CD4-positive, alpha-beta T cell (primary cell): ENCODE measurements at places on chromosomes 3 and 15.

DNA sequence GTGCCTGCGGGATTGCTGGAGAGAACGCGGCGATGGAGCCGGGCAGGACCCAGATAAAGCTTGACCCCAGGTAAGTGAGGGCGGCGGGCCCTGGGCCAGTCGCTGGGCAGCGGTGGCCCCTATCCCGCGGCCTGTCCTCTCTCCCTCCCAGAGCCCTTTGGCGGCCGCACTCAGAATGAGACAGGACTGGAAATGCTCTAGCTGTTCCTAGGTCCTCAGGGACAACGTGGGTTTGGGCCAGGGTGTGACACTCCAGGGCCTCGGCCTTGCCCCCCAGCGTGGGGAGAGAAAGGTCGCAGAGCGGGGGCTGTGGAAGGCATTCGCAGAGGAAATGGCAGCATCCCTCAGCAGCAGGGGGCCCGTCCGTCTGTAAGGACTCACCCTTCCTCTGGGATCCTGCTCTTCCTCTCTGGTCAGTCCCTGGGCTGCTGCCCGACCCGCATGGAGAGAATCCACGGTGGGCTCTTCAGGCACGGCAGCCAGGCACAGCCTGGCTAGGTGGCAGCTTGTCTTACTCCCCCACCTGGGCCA is 412 bp downstream of the SLC51A start:
- no peak overlapping the region for H3K4me3 ChIP-seq
- H3K36me3 ChIP-seq: no peaks in the 10 kb centered on the region
- no peaks in the 10 kb centered on the region for H3K27me3 ChIP-seq
- DNase-seq: no peak

DNA sequence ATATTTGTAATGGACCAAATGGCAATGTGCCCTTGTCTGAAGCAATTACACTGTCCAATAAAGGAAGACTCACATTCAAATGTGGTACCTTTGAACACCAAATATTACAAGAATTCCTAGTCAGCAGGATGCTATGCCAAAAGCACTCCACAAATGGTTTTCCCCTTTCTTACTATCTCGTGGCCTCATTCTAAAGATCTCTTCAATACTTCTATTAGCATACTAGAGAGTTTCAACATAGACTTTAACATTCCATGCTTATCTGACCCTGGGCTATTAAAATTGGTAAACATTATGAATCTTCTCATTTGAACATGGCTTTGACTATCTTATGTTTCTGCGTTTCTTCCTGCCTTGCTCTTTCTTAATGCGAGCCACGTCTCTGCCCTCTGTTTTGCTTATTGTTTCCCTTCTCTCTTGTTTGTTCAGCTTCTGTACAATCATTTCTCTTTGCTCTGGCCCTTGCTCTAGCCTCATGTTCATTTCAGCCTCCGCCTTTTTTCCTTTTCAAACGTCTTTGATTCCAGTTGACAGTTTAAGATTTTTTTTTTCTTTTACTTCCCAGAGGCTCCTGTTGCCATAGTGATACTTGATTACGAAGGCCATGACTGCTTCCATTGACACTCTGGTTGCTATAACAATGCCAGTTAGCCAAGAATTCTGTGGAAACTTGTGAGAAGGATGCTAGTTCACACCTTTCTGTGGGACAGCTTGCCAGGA is 49.5 kb upstream of the SLC9A9 start:
- H3K4me3 ChIP-seq: no peak overlapping the region
- no peaks in the 10 kb centered on the region for H3K36me3 ChIP-seq
- no peak for DNase-seq
- H3K27me3 ChIP-seq: no peaks in the 10 kb centered on the region

DNA sequence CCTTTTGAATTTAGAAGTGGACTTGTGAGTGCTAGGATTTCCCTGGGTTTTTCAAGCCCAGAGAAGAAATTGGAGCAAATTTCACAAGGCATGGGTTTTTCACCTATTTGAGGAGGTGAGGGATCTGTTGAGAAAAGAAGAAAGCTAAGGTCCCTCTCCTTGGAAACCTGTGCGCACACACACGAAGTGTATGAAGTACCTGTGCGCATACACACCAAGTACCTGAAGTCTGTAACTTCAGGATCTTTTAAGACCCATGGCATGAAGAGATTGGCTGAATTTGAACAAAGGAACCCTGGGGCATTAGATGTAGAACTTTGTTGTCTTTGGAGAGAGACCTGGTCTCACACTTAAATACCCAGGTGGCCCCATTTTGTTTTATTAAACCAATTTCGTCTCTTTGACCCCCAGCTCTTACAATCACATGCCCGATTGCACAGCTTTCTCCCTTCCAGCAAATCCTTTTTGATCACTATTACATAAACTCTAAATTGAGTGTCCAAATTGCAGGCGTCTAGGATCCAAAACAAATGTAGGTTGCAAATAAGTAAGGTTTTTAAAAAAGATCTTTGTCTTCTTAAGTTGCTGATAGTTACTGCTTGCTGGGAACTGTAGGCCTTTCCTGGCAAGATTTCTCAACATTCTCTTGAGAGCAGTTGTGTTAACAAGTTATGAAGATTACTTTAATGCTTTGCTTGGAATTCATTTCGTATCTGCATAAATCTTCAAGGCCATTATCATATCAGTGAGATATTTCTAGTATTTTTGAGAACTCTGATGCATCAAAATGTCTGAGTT is 64.3 kb downstream of the CMTM8 start:
- H3K36me3 ChIP-seq: no peaks in the 10 kb centered on the region
- no peak overlapping the region for H3K4me3 ChIP-seq
- H3K27me3 ChIP-seq: no peaks in the 10 kb centered on the region
- peaks cover 42% of the 10 kb centered on the region for H3K4me1 ChIP-seq
- peak overlapping the region; percentile 71 for H3K27ac ChIP-seq
- DNase-seq: no peak

DNA sequence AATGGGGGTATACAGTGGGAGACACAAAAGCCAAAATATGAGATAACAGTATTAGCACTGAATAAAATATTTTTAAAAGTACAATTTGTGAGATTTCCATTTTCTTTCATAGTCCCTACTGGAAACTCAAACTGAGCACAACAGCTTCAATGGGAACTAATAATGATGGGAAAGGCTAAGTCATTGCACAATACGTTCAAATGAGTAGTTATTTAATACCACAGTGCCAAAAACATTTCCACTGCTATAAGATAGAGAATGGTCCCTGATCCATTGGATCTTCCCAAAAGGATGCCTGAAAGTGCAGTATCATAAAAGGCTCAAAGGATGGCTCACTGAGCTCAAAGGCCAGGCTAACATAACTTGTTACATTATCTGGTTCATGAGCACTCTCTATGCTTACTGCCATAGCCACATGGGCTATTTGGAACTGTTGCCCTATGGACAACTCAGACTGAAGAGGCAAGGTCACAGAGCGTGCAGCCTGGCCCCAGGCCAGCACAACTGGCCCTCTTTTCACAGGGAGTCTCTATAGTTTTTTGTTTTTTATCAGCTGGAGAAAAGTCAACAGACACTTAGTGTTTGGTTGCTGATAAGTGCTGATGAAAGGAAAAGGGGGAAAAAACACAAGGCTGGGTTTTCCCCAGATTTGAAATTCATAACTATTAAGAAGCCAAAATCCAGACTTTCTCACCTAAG is 54.1 kb upstream of the PPIB start:
- no peak overlapping the region for H3K27ac ChIP-seq
- H3K36me3 ChIP-seq: peaks cover 24% of the 10 kb centered on the region
- no peaks in the 10 kb centered on the region for H3K4me1 ChIP-seq
- H3K4me3 ChIP-seq: no peak overlapping the region

GRCh38 chr15:33852570-33852969 is 115.7 kb upstream of the CHRM5 start:
- DNase-seq: no peak
- no peaks in the 10 kb centered on the region for H3K36me3 ChIP-seq
- H3K4me1 ChIP-seq: no peaks in the 10 kb centered on the region

- no peaks in the 10 kb centered on the region for H3K27me3 ChIP-seq
- no peak overlapping the region for H3K27ac ChIP-seq
- H3K4me3 ChIP-seq: no peak overlapping the region
- peaks cover 2% of the 10 kb centered on the region for H3K4me1 ChIP-seq
- no peaks in the 10 kb centered on the region for H3K36me3 ChIP-seq
These were observed 7.8 kb upstream of the ZNF710 start for GRCh38 chr15:89993349-89993748.

- H3K4me1 ChIP-seq: peaks cover 15% of the 10 kb centered on the region
- no peak overlapping the region for H3K27ac ChIP-seq
- H3K4me3 ChIP-seq: no peak overlapping the region
- DNase-seq: no peak
These were observed 25.1 kb upstream of the CDCP1 start for GRCh38 chr3:45171283-45171682.

DNA sequence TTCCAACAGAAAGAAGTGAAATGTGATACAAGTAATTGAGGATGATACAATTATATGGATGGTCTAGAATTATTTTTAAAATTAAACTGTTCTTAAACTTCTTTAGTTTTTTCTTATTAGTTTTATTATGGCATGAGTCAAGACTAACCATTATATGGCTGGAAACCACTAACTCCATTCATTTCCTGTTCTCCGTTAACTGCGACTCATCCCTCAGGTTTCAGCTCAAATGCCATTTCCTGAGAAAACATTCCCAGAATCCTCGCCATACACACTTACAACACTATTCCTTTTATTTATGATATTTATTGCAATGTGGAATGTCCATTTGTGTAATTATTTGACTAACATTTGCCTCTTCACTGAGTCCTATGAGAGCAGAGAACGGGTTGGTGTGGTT is 394.1 kb downstream of the SOX2 start:
- H3K27ac ChIP-seq: no peak overlapping the region
- H3K36me3 ChIP-seq: no peaks in the 10 kb centered on the region
- H3K27me3 ChIP-seq: no peaks in the 10 kb centered on the region
- no peak for DNase-seq

DNA sequence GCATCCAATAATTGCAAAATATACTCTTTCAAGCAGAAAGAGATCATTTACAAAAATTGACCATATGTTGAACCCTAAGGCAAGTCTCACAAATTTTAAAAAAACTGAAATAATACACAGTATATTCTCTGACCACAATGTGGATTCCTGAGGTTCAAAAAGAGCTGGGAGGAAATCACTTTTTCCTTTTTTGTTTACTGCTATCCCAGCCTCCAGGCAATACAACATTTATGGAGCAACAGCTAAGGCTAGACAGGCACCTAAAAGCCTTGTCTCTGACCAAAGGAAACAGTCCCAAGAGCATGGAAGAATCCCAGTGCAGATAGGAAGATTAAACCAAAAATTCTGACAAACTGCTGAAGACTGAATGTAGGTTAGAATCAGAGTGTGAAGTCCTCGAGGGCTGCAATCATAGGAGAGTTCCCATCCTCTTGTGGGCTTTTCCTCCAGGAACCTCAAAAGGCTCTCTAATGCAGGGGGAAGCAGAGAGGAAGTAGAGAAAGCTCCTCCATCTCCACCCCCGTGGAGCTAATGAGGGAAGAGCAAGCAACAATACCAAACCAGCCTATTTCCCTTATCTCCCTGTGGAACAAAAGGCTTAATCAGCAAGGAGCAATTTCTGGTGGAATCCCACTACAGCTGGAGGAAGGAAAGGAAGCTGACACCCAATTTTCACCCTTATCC is 57.0 kb downstream of the TMCC1 start:
- H3K27ac ChIP-seq: no peak overlapping the region
- H3K27me3 ChIP-seq: no peaks in the 10 kb centered on the region
- no peak for DNase-seq

GRCh38 chr3:172040981-172041963 is 1.9 kb downstream of the FNDC3B start:
- peaks cover 23% of the 10 kb centered on the region for H3K4me1 ChIP-seq
- no peaks in the 10 kb centered on the region for H3K27me3 ChIP-seq
- H3K36me3 ChIP-seq: no peaks in the 10 kb centered on the region
- H3K27ac ChIP-seq: no peak overlapping the region
- DNase-seq: no peak

- H3K27ac ChIP-seq: no peak overlapping the region
- H3K4me3 ChIP-seq: peak overlapping the region; percentile 85
- no peaks in the 10 kb centered on the region for H3K36me3 ChIP-seq
These were observed 843 bp downstream of the GLCE start for GRCh38 chr15:69161079-69161877.

- no peaks in the 10 kb centered on the region for H3K4me1 ChIP-seq
- no peak overlapping the region for H3K4me3 ChIP-seq
- H3K36me3 ChIP-seq: no peaks in the 10 kb centered on the region
- H3K27ac ChIP-seq: no peak overlapping the region
- H3K27me3 ChIP-seq: no peaks in the 10 kb centered on the region
- DNase-seq: no peak
These were observed 9.8 kb upstream of the PLAAT1 start for GRCh38 chr3:193231201-193231600.

- H3K27me3 ChIP-seq: no peaks in the 10 kb centered on the region
- H3K27ac ChIP-seq: no peak overlapping the region
- H3K36me3 ChIP-seq: no peaks in the 10 kb centered on the region
- no peaks in the 10 kb centered on the region for H3K4me1 ChIP-seq
- no peak overlapping the region for H3K4me3 ChIP-seq
- no peak for DNase-seq
These were observed 192.7 kb upstream of the SLC2A2 start for GRCh38 chr3:171219258-171219657.

DNA sequence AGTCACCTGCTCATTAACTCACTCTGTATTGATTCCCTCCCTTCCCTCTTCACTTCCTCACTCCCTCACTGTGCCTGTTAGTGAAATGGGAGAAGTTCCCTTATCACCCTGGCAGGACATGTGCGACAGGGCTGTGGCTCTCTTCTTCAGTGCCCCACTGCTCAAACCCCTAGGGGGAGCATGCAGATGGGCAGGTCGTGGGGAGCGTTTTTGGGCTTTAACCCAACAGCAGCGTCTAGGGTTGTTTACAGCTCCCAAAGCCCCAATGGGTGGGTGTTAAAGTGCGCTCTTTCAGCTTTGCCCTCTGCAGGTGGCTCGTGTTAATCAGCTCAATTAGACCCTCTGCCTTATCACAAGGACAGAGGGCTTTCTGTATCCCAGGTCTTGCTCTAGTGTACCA is 447.8 kb upstream of the PROK2 start:
- H3K36me3 ChIP-seq: no peaks in the 10 kb centered on the region
- H3K27me3 ChIP-seq: no peaks in the 10 kb centered on the region
- DNase-seq: no peak
- no peaks in the 10 kb centered on the region for H3K4me1 ChIP-seq
- H3K4me3 ChIP-seq: no peak overlapping the region

DNA sequence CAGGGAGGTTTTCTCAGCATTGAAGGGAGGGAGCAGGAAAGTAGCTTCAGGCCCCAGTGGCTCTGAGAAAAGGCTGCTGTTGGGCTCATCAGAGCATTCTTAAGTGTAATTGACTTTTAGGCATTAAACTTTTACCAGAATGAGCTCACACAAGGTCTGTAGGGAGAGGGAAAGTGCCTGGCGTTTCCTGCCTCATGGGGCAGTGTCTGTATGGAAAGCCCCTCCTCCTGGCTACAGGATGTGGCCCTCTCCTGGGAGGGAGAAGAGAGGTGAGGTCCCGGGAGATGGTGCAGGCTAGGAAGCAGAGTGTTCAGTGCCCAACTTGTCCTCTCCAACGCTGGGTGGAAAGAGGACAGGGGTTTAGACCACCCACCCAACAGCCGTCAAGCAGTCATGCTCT is 21.3 kb upstream of the SCN10A start:
- no peak for DNase-seq
- H3K27me3 ChIP-seq: peaks cover 5% of the 10 kb centered on the region
- H3K36me3 ChIP-seq: no peaks in the 10 kb centered on the region
- no peak overlapping the region for H3K4me3 ChIP-seq

GRCh38 chr3:156511987-156512677 is 42.8 kb downstream of the SSR3 start:
- H3K27me3 ChIP-seq: no peaks in the 10 kb centered on the region
- H3K36me3 ChIP-seq: no peaks in the 10 kb centered on the region
- H3K4me3 ChIP-seq: no peak overlapping the region
- no peaks in the 10 kb centered on the region for H3K4me1 ChIP-seq
- no peak for DNase-seq
- no peak overlapping the region for H3K27ac ChIP-seq

GRCh38 chr15:99365242-99365641 is 114.0 kb downstream of the LRRC28 start:
- no peaks in the 10 kb centered on the region for H3K27me3 ChIP-seq
- no peak for DNase-seq
- no peaks in the 10 kb centered on the region for H3K36me3 ChIP-seq
- no peak overlapping the region for H3K4me3 ChIP-seq
